ENCODE measurements at places on chromosomes 5 and 9.
A peak's percentile ranks its signal among the peaks of the same experiment; 100 is the strongest.

- no peak for DNase-seq
Observed at GRCh38 chr5:178074266-178074952, 38.9 kb upstream of the N4BP3 start.

GRCh38 chr9:127202461-127203169 lies 62.0 kb upstream of the GARNL3 start:
- no peak for DNase-seq

GRCh38 chr5:38245307-38245706 lies 13.1 kb upstream of the EGFLAM start:
- no peak for DNase-seq

DNA sequence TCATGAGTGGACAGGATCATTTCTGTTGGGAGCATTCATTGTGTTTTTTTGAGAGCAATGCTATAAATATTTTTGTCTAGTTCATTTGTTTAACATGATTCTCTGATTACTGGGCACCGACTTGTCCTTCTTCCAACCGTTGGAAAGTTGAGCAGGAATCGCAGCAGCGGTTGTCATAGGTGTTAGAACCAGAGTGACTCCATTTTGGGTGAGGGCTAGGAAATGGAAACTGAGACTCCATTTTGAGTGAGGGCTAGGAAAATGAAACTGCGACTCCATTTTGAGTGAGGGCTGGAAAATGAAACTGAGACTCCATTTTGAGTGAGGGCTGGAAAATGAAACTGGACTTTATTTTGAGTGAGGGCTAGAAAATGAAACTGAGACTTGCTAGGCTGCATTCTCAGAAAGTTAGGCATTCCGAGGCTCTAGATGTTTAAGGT lies 100.6 kb downstream of the ICE1 start:
- peak; percentile 84 for DNase-seq

DNA sequence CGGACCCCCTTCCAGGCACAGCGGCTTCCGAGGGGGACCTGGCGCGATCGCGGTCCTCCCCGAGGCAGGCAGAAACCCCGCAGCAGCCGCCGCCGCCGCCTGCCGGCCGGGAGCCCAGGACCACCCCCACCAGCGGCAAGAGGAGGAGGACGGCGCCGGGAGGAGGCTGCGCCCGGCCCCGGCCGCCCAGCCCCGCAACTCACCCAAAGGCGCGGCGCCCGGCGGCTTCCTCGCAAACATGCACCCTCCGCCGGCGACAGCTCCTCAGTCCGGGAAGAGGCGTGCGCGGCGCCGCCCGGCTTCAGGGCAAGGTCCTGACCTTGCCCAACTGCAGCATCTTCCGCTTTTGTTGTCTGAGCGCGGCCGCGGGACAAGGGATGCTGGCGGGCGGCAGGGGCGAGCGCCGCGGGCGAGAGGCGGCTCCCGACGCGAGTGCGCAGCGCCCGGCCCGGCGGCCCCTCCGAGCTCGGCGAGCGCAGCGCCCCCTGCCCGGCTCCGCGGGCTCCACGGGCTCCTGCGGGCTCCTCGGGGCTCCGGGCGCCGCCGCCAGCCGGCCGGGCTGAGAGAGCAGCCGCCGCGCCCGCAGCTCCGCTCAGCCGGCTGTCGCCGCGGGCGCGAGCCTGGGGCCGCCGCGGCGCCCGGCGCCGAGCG lies 507 bp downstream of the CTNND2 start:
- no peak for DNase-seq

- no peak for DNase-seq
Observed at GRCh38 chr9:86253577-86253976, 5.9 kb downstream of the C9orf153 start.

Measured in CD4-positive, alpha-beta T cell treated with Interferon alpha-2 for 1 hour (primary cell).